Activated naive CD8-positive, alpha-beta T cell treated with anti-CD3 and anti-CD28 coated beads, Interleukin-2, amount 50 U/mL, for 24 hours (primary cell): ENCODE measurements at places on chromosomes 1 and 21.
A peak's percentile ranks its signal among the peaks of the same experiment; 100 is the strongest.

GRCh38 chr1:201406831-201407406 is 7.8 kb upstream of the LAD1 start:
- DNase-seq: no peak

- DNase-seq: no peak
Observed at GRCh38 chr1:62235576-62235975, 40.9 kb downstream of the L1TD1 start.

- no peak for DNase-seq
Observed at GRCh38 chr1:204419064-204419403, 7.4 kb upstream of the PPP1R15B start.

DNA sequence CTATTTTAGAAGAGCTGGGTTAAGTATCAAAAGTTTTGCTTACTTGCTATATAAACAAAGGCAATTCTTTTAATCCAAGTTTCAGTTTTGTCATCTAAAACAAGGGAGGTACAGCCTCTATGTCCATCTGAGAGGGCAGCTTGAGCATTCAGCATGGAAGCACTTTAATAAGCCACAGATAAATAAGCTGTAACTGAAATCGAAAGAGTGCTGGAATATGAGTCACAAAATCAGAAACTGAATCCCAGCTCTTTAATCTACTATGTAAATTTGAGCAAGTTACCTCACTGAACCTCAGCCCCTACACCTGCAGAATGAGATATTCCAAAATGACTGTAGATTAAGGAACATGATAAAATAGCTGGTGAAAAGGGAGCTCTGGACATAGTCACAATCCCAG is 80.0 kb upstream of the HP1BP3 start:
- no peak for DNase-seq

DNA sequence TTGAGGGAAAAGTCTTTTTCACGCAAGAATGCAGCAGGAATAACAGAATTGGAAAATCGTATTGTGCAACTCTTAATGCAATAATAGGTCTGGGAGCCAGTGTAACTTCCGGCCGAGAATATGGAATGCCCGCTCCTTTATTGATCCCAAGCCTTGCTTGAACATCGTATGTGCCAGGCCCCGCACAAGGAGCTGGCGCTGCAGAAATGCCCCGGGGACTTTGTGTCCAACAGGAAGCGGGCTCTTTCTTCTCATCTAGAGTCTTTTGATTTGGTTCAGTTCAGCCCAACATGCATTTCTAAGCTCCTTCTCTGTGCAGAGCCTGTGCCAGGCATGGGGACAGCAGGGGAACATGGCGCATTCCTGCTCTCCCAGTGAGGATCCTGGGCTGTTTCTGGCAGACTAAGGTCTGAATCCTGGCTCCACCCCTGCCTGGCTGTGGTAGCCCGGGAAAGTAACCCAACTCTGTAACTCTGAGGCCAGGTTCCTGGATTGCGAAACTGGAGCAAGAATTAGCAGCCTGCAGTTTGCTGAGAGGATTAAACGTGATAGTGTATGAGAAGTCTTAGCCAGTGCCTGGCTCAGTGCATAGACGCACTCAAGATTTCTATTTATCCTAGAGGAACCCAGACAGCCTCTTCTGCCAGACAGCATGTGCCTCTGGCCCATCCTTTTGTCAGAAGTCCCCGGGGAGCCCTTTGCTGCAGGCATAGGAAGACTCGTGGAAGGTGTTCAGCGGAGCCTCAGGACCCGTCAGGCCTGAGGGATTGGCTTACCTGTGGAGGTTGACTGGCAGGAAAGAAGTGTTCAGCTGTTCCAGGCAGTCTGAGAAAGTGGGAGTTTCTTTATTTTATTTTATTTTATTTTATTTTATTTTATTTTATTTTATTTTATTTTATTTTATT is 987 bp upstream of the CDCP2 start:
- DNase-seq: no peak

DNA sequence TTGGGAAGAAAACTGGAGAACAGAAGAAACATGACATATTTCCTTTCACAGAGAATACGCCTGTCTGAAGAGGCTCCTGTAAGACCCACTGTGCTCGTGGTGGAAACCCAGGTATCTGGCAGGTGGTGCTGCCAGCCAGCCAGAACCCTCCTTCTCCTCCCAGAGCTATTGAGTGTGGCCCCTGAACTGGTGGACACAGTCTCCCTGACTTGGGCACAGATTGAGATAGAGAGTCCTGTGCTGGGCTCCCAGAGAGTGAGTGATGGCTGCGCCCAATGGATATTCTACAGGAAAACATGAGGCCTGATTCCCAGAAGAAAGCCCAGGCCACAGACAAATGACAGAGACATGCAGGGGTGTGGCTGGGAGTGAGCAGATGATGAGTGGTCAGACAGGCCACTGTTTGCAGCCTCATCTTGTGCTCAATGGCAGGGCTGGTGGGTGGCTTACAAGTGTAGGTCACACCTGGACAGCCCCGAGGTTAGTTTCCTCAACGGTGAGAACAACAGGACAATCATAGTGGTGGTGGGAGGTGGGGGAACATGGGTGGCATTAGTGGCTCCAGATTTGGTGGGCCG is 127.9 kb downstream of the PTPRU start:
- DNase-seq: no peak

GRCh38 chr1:4267381-4268261 is 367.5 kb upstream of the C1orf174 start:
- DNase-seq: no peak

- no peak for DNase-seq
Observed at GRCh38 chr1:180482425-180483275, 19.7 kb downstream of the ACBD6 start.

- no peak for DNase-seq
Observed at GRCh38 chr1:242449661-242450060, 74.8 kb downstream of the PLD5 start.

GRCh38 chr1:14135070-14135469 is 435.1 kb downstream of the PRDM2 start:
- DNase-seq: no peak

DNA sequence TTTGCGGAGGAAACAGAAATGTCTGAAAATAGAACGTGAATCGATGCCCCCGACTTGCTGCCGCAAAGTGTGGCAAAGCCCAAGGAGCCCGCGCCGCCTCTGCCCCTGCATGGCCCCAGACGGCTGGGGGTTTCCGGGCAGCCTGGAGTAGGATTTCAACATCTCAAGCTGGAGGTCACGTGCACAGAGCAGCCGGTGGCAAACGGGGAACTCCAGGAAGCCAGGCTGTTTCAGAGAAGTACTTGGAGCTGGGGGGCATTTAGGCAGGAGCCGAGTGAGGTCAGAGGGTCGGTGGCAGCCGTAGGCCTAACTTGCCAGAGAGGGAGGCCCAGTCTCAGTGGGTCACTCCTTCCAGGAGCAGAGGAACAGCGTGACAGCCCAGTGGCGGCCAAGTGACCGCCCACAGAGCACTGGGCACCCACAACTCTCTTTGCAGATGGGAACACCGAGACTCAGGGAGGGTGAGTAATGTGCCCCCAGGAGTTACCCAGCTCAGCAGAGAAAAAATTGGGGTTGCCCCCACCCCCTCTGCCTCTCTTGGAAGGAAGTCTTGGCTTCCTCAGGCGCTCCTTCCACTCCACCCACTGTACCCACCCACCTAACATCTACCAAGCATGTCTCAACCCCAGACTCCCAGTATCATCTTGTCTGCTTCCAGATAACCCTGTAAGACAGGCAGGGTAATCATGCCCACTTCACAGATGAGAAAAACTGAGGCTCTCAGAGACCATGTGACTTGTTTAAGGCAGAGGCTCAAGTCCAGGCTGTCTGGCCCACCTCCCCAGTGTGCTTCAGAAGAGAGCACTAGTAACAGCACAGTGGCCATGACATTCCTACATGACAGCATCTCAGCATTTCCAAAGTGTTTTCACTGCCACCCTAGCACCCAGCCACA is 179.4 kb downstream of the HIVEP3 start:
- DNase-seq: peak; percentile 90

DNA sequence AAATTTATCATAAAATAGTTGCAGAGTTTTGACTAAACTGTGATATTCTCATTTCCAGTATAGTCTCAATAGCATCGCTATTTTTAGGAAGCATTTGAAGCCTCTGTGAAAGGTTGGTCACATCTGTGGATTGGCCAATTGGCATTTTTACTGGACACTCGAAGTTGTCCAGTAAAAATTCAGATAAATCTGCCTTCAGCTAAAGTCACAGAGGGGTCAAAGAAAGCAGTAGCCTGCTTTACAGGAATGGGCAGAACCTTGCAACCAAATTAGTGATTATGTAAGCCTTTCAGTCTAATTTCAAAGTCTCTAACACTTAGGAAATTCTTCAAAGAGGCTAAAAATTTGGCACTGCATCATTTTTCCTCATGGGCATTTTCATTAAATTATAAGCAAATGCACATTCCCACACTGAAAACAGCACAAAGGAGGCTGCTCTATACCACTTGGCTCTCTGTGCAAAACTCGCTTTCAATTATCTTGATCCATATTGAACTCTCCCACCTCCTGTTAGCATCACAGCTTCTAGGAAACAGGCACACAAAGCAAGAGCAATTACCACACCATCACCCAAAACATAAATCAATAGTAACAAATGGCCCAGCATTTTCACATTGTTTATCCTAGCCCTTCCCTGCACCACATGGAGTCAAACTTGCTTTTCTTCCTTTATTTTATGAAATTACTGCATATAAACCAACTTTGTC is 318.5 kb upstream of the DUSP10 start:
- DNase-seq: no peak

DNA sequence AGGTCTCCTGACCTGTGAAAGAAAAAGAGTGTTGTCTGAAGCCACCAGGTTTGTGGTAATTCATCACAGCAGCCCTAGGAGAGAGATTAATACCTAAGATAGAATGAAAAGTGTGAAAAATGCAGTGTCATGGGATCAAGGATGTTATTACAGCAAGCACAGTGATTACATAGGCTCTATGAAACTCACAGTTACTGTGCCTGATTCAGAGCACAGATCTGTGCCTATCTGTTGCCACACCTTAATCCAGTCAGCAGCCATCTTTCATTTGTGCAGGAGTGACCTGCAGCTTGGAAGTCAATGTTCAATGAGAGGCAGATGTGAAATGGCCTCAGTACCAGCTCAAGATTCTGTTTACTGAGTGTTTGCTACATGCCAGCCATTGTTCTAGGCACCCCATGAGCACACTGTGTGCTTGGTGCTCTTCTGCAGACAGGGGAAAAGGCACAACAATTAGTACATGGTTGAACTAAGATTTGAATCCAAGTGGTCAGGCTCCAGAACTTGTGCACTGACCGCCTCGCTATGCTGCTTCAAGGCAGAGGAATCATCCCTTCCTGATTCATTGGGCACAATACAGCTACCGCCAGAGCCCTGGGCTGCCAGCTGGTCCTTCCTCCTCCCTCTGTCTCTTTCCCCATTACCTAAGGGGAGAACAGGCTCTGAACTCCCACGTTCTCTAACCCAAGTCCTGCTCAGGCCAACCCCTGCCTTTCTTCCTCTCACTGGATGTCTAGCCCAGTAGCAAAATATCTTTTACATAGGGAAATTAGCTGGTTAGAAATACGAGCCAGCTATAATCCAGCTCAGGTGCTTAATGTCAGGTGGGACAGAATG is 56.3 kb upstream of the NEK2 start:
- no peak for DNase-seq
